ENCODE measurements at places on chromosomes 4 and X. TPM values are rescaled to one million over a fixed set of nuclear protein-coding genes. Genes with fewer than 3 reads are reported as not detected.

Gene MUC7
- not detected for total RNA-seq

Gene GRK4
- 3.2 TPM for total RNA-seq

Gene EGFL6
- 0.21 TPM for total RNA-seq

Gene DDX53
- not detected for total RNA-seq

Gene AVPR2
- total RNA-seq, result not detected

Gene IGFBP7
- total RNA-seq, result not detected

Gene EIF1AX
- total RNA-seq, result 49.7 TPM

Gene HAUS7
- total RNA-seq, result 21.2 TPM

Gene KLB
- total RNA-seq, result not detected

Gene PNMA6F
- total RNA-seq, result not detected

Gene CT45A8
- not detected for total RNA-seq

Gene MORC4
- total RNA-seq, result 7.8 TPM

Gene MTTP
- total RNA-seq, result not detected

Gene BEX5
- total RNA-seq, result 2.4 TPM

Gene GPRASP2
- 0.17 TPM for total RNA-seq

Gene CCDC160
- total RNA-seq, result not detected

Gene CPE
- total RNA-seq, result not detected

Gene KCND1
- 16.8 TPM for total RNA-seq

Gene ABCG2
- 0.56 TPM for total RNA-seq

Gene MAPK10
- 0.87 TPM for total RNA-seq

Gene ADAMTS3
- not detected for total RNA-seq

Gene PCDH10
- not detected for total RNA-seq

Gene ZNF330
- total RNA-seq, result 43.7 TPM

Gene MTM1
- 21.4 TPM for total RNA-seq

Gene CXCL1
- not detected for total RNA-seq

Gene TEX13D
- 0.16 TPM for total RNA-seq

Gene PPEF2
- not detected for total RNA-seq

Gene STBD1
- 1.0 TPM for total RNA-seq

Gene STOX2
- not detected for total RNA-seq

Gene CLIC2
- 0.74 TPM for total RNA-seq

Gene PAGE5
- not detected for total RNA-seq

Gene P2RY4
- 0.35 TPM for total RNA-seq

Gene IL3RA
- 1.2 TPM for total RNA-seq

Gene TEX13C
- total RNA-seq, result not detected

Gene LDOC1
- total RNA-seq, result 12.5 TPM

Gene CXorf65
- total RNA-seq, result 15.1 TPM

Gene VSIG4
- not detected for total RNA-seq

Gene HS6ST2
- total RNA-seq, result 0.08 TPM

Gene CDKL5
- 1.7 TPM for total RNA-seq

Gene CYLC1
- not detected for total RNA-seq

Gene MID1
- 0.30 TPM for total RNA-seq

Gene GC
- not detected for total RNA-seq

Gene CXCL11
- not detected for total RNA-seq

Gene DMRTC1
- total RNA-seq, result 0.37 TPM

Gene PCDH19
- not detected for total RNA-seq

Gene PDGFC
- not detected for total RNA-seq

Gene BRS3
- total RNA-seq, result not detected

Gene RAP1GDS1
- 29.8 TPM for total RNA-seq

Gene MAGEA9B
- not detected for total RNA-seq

Gene ALAS2
- not detected for total RNA-seq

Gene SCLT1
- 19.4 TPM for total RNA-seq

Gene PRDM8
- 8.1 TPM for total RNA-seq

Gene SLC25A4
- 11.5 TPM for total RNA-seq

Gene GAGE1
- total RNA-seq, result not detected

All from activated T-helper 17 cell treated with anti-CD3 and anti-CD28 coated beads, Interleukin-2, amount 50 U/mL, for 72 hours (primary cell).